RWPE2 (cell line): ENCODE measurements at places on chromosomes 5 and 9.
A peak's percentile ranks its signal among the peaks of the same experiment; 100 is the strongest.

- peak; percentile 76 for DNase-seq
These were observed 7.8 kb upstream of the GPX8 start for GRCh38 chr5:55151923-55152842.

- no peak for DNase-seq
These were observed 286.0 kb upstream of the DAP start for GRCh38 chr5:11047030-11047429.

GRCh38 chr5:75526070-75526469, 14.4 kb downstream of the POLK start:
- no peak for DNase-seq

DNA sequence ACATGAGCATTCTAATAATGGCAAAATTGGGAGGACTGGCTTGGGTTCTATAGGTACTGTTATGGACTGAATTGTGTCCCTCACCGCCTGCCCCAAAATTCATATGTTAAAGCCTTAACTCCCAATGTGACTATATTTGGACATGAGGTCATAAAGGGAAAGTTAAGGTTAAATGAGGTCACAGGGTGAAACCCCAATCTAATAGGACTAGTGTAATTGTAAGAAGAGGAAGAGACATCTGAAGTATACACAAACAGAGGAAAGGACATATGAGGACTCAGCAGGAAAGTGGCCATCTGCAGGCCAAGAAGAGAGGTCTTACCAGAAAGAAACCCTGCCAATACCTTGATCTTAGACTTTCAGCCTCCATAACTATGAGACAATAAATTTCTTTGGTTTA, 23.1 kb downstream of the RNF180 start:
- DNase-seq = no peak

GRCh38 chr9:128457207-128457606, 1.4 kb downstream of the ODF2 start:
- no peak for DNase-seq

GRCh38 chr9:133604856-133605255, 4.3 kb downstream of the FAM163B start:
- no peak for DNase-seq

- DNase-seq = no peak
These were observed 154.5 kb downstream of the YIPF5 start for GRCh38 chr5:144015961-144016360.

- DNase-seq = no peak
These were observed 116.5 kb upstream of the CACNA1B start for GRCh38 chr9:137761032-137761431.

DNA sequence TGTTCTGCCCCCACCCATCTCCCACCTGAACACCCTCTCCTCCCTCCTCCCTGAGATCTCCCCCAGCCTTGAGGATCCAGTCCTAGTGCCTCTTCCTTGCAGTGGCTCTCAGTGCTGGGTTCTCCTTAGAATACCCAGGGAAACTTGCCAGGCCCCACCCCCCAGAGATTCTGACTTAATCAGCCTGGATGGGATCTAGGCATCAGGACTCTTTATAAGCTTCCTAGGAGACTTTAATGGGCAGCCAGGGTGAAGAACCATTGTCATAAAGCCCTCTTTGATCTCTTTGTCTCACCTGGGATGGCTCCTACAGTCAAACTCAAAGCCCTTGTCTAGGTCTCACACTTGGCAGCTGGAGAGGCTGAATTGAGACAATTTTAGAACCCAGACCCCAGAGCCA, 8.6 kb upstream of the GLIS3 start:
- DNase-seq = no peak

- no peak for DNase-seq
These were observed 218.0 kb downstream of the PIK3R1 start for GRCh38 chr5:68433526-68433922.

GRCh38 chr5:65825408-65826328, 100.7 kb upstream of the ERBIN start:
- no peak for DNase-seq

GRCh38 chr9:16959391-16959790, 88.9 kb upstream of the BNC2 start:
- DNase-seq = no peak

DNA sequence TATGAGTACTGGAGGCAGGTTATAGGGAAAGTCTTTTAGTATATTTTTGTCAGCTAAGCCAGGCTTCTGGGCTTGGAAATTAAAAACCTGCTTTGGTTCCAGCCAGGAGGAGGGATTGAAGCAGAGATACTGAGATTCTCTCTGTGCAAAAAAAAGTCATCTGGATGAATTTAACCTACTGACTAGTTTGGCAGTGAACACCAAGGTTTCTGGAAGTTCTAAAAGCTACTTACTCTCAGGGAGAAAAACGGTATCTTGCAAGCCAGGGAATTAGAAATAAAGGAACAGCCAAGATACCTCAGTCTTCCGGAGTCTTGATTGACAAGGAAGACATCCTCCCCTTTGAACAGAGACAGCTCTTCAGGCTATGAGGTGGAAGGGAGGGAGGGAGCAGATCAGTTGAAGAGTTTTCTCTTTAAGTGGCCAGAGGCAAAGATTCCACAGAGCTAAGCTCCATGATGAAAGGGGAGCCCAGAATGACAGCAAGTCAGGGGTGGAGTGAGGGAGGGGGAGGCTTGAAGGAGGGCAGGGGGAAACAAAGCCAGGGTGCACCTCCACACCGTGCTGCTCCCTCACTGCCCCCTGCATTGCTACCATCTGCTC, 8.3 kb upstream of the ZBTB34 start:
- DNase-seq = no peak

GRCh38 chr9:4167728-4168127, 132.1 kb downstream of the GLIS3 start:
- DNase-seq = no peak

DNA sequence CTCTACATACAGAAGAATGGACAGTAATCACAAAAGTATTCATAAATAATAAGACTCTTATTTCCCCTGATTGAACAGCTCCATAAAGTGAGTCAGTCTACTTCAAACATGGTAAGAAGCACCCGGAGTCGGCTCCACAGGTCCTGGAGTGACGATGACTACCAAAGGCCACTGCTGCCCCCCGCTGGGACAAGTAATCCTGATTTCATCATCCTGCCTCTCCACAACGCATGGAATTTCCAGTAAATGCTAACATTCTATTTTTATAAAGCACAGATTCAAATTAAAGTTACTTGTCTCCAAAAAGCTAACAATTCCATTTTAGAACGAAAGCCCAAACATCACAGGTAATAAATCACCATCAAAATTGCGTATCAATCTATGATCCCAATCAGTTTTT, 16.2 kb downstream of the ATPSCKMT start:
- DNase-seq = no peak

DNA sequence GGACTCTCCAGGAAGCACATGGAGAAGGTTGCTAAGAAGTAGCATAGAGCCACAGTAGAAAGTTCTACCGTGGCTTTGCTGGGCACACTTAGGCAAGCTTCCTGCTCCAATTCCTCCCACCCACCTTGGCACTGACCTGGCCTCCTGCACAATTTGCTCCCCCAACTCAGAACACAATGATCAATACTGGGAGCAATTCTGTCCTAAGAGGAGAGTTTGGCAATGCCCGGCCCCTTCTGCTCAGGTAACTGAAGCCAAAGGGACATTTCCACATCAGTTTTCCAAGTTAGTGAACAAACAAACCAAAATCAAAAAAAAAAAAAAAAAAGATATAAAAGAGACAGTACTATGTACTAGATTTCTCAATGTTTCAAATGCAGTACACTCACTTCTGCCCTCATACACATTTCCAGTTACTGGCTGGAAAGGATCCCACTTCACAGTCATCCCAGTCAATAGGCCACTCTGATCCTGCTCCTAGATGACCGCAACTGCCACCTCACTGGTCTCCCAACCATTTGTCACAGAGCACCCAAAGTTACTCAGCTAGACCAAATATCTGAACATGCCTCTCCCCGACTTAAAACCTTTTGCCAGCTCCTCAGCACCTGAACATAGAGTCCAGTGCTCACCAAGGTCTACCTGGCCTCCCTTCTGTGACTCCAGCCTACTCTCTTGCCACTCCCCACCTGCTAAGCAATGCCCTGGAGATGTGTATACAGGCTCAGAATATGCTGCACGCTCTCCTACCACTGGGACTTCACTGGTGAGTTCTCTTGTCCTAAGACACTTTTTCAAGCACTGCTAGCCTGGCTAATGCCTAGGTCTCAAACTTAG, 21.3 kb downstream of the ABCA1 start:
- DNase-seq = no peak

DNA sequence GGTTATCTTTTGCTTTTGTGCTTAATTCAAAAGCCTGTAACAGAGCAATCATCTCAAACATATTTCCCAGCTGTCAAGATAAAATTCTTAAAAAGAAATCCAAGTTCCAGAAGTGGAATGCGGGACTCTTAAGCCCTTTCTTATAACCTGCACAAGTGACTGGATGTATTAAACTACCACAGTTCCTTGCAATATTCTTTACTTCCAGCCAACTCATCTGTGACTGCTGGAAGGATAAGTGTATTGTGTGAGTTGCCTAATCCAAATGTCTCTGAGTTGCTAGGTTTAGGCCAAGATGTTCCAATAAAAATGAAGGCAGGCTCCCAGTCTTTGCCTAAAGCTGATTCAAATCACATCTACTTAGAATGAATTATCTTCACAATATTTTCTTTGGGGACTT, 159.2 kb upstream of the SLC24A2 start:
- no peak for DNase-seq

GRCh38 chr5:177467436-177467835, 6.0 kb downstream of the DBN1 start:
- no peak for DNase-seq

GRCh38 chr5:141783005-141783946, 94.9 kb downstream of the PCDH1 start:
- peak; percentile 92 for DNase-seq

DNA sequence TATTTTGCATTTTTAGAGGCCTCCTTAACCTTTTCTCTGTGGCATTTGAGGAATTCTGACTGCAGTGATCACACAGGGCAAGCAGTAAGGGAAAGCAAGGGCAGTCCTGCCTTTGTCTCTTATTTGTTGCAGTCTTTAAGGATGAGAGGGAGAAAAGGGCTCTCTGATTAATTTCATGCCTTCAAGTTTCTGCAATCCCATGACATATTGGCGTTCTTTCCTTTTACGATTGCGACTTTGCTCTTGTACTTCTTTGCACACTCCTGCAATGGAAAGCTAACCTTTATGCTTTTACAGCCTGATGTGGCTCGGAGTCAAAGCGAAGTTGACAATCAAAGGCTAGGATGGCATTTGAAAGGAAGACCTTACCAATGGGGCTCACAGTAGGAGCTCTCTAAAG, 698.4 kb downstream of the DNAH5 start:
- no peak for DNase-seq

GRCh38 chr9:97518909-97519307, 17.4 kb downstream of the TMOD1 start:
- no peak for DNase-seq

DNA sequence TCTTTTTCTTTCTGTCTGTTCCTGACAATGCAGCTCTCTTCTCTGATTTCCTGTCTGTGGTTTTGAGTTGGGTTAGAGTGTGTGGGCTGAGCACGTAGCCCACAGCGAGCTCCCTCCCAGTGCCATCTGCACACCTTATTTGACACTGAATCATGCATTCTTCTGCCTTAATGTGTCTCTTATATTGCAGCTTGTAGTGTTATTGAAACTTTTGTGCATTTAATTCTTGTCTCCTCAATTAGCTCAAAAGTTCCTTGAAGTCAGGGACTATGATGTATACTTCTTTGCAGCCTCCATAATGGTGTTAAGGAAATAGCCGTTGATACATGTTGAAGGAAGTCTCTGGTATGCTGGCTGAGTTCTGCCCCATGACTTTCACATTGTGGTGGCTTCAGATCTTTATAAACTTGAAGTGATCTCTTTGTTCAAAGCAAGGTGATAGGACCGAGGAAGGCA, 576.2 kb upstream of the CLINT1 start:
- no peak for DNase-seq

GRCh38 chr5:18018472-18018871, 384.2 kb downstream of the TAF11L14 start:
- no peak for DNase-seq

DNA sequence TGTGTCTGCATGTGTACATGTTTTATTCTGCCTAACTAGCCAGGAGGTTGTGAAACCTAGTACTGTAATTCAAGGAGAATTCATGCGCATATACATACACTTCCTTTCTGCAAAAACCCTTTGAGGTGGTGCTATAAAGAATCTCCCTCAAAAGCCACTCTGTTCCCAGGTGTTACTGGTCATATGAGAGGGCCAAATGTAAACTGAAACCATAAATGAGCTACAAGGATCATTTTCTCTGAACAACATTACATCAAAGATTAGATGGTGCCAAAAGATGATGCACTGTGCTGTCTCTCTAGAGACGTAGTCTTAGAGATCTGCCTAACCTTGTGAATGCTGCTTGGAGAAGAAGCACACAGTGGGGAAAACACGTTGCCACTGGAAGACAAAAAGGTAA, 15.7 kb downstream of the NREP start:
- DNase-seq = no peak

DNA sequence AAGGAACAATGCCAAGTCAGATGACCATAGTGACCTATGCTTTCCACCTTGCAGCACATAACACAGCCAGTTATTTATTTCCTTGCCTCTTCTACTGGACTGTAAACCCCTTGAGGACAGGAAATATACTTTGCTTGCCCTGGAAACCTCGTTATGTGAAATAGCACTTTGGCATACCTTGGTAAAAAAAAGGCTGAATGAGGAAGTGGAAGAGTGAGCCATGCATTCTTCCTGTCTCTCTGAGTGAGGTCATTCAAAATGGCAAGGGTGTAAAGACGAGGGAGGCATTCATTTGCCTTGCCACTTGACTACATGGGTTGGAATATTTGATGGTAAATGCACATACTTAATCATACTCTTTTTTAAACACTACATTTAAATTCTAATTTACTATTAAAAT, 42.8 kb upstream of the SVEP1 start:
- no peak for DNase-seq

DNA sequence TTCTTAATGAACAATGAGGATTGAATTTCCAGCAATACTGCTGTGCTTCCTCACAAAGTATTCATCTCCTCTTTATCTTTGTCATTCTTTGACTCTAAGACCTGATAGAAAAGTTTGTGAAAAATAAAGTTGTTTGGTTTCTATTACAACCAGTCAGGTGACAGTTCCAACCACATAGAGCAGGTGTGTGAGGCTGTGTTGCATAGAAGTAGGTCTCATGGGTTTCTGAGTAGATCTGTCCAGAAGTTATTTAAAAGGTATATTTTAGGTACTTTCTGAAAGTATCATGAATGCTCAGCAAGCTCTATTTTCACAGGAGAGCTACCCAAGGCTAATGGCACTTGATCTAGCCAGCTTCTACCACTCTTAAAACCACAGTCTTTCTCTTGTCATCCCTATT, 637.0 kb downstream of the DNAH5 start:
- DNase-seq = no peak

DNA sequence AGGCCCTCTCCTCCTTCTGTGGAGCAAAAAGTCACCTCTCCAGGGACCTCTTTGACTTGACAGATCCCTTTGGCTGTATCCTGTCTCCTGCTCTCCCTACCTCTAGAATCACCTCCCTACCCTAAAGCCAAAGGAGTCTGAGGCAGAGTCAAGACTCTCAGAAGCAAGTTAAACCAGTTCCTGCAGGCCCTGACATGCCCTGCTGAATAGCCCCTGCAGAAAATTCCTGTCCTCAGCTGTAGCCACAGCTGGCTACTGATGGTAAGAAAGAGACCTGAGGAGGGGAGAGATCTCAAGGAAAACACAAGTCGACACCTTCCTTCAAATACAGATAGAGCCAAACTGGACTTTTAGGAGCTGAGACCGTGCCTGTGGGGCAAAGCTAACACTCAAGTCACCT, 23.7 kb upstream of the UBAP2 start:
- peak; percentile 87 for DNase-seq
